SHP77 (cell line): ENCODE measurements at places on chromosomes 16 and 17.

DNA sequence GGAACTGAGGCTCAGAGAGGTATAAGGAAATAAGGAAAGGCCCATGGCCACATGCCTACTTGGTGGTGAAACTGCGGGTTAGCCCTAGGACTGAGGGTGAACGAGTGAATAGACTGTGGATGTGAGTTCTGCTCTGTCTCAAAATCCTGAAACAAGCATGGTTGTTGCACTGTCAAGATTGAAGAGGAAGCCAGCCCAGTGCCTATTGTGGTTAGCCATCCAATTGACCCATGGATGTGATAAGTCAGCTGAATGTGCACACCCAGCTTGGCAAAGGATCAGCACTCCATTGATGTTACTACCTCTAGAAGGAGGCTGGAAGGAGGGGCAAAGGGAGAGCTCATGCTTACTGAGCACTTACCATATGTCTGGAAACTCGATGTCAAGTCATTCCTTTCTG lies 4.5 kb downstream of the TMEM114 start:
- DNase-seq: no peak

DNA sequence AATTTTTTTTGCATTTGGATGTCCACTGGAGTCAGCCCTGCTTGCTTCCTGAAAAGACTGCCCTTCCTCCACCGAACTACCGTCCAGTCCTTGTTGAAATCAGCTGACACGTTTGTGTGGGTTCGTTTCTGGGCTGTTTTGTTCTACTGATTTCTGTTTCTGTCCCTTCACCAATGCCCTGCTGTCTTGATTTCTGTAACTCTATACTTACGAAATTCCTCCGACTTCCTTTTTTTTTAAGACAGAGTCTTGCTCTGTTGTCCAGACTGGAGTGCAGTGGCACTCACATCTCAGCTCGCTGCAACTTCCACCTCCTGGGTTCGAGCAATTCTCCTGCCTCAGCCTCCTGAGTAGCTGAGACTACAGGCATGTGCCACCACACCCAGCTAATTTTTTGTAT lies 8.4 kb upstream of the GAA start:
- no peak for DNase-seq

DNA sequence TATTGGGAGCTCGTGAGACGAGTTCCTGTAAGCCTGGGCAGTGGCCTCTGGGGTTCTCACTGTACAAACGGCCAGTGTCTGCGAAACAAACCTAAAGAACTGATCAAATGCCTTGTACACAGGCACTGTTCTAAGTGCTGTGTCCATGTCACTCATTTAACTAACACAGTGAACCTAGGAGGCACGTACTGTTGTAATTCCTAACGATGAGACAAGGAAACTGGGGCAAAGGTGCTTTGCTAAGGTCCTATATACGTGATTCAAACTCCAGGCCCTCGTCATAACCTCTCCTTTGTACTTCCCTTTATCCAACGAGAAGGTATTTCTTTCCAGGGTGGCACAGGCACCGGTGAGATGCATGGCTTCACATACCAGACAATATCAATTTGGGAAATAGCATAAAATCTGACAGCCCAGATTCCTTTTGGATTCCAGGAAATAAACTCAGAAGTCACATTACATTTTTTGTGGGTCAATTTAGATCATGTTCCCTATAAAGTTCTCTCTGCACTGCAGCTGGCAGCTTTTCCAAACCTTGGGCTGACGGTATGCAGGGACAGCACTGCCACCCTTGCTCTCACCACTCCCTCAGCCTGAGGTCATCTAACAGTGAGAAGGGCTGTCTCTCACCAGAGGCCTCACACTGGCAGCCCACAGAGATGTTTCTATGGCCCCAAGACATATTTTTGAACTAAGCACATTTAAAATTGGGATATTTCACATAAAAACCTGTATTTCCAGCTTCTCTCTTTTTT lies 18.3 kb downstream of the GLYR1 start:
- no peak for DNase-seq

GRCh38 chr16:12166271-12166670 lies 189.7 kb downstream of the SNX29 start:
- no peak for DNase-seq

DNA sequence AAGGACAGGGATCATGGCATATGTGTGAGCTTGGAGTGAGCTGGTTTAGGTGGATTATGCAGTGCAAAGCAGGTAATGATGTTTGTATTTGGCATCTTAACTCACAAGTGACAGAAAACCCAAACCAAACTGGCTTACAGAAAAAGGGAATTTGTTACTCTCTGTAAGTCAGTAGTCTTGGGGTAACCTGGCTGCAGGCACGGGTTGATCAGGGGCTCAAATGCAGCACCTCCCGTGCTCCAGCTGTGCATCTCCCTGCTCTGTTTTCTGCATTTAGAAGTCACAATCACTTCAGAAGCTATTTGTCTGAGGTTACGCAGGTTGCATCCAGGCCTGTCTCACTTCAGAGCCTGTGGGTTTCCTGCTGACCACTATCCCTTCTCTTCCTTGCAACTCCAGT lies 354.3 kb downstream of the CPPED1 start:
- DNase-seq: no peak

DNA sequence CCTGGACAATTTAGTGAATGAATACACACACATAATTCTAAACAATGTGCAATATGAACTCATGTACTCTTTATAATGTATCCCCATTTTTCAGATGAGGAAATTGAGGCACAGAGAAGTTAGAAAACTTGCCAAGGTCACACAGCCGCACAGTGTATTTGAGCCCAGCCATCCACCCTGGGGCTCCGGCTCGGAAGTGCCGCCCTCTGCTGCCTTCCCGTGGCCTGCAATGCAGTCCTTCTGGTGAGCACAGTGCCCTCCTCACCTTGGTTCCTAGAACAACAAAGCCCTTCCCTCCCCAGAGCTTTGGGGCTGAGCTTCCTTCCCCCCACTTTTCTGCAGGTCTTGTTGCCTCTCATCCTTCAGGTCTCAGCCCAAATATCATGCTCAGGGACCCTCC lies 63.7 kb downstream of the C16orf78 start:
- no peak for DNase-seq

- DNase-seq: no peak
Observed at GRCh38 chr17:49435671-49436029, 21.0 kb upstream of the PHB1 start.

- no peak for DNase-seq
Observed at GRCh38 chr16:67026570-67026969, 2.4 kb upstream of the CBFB start.

DNA sequence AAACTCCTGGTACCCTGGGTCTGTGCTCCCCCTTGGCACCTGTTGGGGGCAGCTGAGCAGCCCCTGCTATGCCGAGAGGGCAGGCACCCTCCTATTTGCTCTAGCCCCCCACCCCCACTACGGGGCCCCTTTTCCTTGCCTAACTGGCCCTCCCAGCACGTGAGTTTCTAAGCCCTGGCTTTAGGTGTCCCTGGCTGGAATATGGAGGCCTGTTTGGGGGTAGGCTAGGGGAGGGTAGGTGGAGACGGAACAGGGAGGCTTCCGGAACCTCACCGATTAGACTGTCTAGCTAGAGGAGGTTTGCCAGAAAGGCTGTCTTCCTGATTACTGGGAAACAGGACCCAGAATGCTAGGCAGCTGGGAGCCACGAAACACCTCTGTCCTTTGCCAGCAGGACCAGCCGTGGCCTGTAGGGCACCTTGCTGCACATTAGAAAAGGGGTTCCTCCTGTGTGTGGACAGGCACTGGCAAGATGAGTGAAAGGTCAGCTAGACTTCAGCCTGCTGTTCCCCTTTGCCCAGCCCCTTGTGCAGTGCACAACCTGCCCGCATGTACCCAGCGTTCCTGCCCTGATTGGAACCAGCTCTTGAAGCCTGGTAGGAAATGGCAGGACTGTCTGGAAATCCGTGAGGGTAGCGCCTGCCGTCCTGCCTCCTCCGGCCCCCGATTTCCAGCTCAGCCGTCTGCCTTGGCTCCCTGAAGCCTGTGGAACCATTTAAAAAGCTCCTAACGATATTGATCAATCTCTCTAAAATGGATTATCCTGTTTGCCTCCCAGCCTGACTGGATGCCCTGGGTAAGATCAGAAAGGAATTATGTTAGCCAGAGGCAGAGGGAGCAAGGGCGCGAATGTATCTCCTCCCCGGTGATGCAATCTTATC lies 83.4 kb upstream of the GSE1 start:
- DNase-seq: no peak

DNA sequence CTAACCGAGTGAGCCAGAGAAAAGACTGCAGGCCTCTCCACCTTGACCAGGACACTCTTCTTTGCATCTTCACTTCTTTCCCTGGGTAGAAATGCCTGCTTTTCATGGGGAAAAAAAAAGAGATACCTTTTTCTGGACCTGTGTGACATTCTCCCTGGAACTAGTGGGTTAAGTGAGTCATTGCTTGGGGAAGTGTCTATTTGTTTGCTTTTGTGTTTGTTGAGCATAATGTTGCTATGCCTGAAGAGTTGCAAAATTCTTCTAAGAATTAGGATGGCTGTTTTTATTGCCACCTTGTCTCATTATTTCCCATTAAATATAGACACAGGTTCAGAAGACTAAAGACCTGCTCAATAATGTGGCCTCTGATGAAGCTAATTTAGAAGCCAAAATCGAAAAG lies 18.8 kb downstream of the CLUAP1 start:
- no peak for DNase-seq

- DNase-seq: peak; percentile 42
Observed at GRCh38 chr16:73171901-73172240, 123.9 kb upstream of the ZFHX3 start.

- DNase-seq: peak; percentile 49
Observed at GRCh38 chr17:42050393-42051012, at the start of gene C17orf113. Gene C17orf113, minus strand, starts transcription at chr17:42050601. Its CDS starts 7,225 bp downstream, at chr17:42043376.

DNA sequence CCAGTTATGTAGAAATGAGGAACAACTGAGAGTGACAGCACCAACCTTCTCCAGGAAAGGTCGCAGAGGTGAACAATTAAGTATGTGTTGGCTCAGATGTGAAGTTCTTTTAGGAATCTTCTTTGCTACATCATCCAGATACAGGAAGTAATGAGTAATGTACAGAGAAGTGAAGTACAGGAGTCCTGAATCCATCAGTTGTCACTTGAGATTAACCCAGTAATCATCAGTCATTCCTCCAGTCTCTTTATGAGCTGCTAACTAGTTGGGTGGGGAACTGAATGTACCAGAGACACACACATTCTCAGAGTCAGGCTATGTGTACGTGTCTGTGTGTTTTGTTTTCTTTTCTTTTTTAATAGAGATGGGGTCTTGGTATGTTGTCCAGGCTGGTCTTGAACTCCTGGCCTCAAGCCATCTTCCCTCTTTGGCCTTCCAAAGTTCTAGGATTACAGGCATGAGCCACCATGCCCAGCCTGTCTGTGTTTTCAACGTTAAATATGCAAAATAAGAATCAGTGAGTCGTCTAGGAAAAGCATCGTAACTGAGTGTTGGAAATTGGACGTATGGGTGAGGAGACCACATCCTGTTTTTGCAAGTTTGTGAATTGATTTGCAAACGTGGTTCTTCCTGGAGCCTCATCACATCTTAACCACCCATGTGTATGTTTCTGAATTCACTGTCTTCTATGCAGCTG lies 19.9 kb downstream of the ZNF200 start:
- DNase-seq: no peak

DNA sequence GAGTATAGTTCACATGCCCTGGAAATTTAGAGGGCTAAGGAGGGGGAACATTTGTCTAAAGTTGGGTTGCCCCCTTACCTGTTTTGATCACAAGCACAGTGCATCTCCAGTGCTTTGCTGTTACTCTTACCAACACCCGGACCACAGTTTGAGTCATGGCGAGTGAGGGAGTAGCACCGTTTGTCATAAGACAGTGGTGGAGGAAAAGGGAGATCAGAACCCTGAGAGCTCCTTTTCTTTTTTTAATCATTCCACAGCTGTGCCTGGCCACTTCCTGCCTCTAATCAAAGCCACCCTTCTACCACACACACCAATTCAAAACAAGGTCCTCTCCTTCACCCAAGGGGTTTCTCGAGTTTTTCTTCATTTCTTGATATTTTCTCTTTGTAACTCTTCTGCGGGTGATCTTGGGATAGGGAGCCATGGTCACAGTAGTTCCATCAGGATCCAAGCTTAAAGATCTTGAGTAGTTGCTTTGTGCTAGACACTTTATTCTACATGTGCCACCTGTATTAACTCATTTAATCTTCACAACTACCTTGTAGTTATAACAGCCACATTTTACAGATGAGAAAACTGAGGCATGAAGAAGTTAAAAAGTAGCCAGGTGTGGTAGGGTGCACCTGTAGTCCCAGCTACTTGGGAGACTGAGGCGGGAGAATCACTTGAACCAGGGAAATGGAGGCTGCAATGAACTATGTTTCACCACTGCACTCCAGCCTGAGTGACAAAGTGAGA lies 5.0 kb upstream of the MYL4 start:
- DNase-seq: no peak

- no peak for DNase-seq
Observed at GRCh38 chr16:9054460-9054859, 37.0 kb upstream of the HAPSTR1 start.

- DNase-seq: no peak
Observed at GRCh38 chr17:77303620-77304019, 162.9 kb downstream of the SEC14L1 start.

DNA sequence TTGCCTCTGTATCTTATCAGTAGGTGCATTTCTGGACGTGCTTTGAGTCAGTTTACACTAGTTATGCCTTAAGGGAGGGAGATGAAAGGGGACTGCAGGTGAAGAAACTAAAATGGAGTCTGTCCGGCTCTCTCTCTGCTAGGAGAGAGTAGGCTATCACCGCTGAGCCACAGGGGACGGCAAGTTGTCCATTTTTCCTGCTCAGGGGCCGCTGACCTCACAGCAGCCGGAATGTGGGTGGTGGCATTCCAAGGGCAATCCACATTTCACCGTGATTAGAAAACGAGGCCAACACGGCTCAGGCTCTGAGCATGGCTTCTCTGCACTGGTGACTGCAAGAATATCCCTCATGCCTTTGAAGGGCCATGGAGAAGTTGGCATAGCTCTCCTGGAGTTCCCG lies 19.0 kb upstream of the KLHDC4 start:
- DNase-seq: no peak

DNA sequence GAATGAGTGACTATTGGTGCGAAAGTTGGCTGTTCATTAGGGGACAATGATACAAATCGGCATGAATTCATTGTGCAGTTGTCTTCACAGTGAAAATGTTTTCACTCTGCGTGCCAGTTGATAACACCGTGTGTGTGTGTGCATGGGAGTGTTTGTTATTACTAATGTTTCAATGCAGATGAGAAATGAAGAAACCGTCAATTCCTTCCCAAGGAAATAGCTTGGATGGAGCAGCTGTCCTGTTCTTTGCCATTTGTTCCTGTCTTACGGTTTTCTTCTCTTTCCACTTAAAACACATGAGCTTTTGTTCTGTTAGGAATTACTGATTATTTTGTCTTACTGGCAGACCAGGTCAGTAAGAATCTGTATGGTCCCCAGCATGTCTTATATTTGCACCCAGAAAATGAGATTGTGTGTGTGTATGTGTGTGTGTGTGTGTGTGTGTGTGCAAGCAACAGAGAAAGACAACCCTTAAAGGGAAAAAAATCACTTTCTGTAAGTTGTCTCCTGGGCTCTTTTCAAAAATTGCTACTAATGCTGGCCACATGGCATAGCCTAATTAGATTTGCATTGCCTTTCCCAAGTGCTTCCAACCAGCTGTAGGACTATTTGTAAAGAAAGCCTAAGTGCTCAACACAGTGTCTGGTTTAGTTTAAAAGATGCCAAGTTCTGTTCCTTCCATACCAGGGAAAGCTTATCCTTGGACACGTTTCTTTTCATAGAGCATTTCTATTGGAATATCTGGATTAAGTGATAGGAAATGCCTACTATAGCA lies 23.8 kb downstream of the SHISA9 start:
- no peak for DNase-seq
